GM12878 (cell line): ENCODE measurements at places on chromosomes 7 and 10. TPM values are rescaled to one million over a fixed set of nuclear protein-coding genes. Genes with fewer than 3 reads are reported as not detected.
A peak's percentile ranks its signal among the peaks of the same experiment; 100 is the strongest.

Gene LAMB4
- polyA plus RNA-seq, result not detected in 2 replicates

- no peak for DNase-seq
These were observed 3.1 kb upstream of the MRC1 start for GRCh38 chr10:17805921-17806577.

Gene TLX1
- not detected in 2 replicates for polyA plus RNA-seq

DNA sequence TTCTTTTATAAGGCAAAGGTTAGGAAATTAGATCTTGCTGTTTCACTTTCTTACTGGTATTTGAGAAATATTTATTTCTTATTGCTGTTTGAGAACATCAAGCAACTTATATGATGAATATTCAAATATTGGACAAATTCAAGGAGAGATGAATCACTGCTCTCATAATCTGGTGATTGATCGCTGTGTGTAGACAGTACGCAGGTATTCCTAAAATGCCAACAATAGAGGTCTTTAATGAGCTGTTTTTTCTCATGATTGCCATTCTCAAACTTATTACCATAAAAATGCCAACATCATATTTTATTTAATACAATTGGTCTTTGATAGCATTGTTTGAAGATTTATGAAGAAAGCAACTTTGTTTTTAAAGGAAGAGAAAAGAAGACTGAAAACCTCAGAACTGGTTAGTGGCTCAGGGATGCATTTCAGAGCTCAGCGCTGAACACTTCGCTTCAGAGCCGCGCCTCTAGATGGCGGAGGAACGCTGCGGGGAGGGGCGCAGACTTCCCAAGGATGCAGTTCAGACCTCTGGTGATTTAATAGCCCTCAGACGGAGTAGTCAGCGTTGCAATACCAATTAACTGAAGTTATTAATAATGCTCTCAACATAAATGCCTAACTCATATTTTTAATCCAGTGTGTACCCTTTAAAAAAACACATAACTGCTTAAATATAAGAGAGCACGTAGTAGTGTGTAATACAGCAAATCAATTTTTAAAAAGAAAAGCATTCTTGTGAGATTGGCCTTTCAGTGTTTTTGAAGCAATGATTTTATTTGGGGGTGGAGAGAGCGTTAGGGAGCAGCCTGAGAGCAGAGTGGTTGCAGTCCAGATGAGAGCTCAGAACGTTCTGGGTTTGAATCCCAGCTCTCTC lies 38.5 kb upstream of the STEAP4 start:
- no peak for DNase-seq

- DNase-seq, result no peak
These were observed 2.1 kb downstream of the FAM20C start for GRCh38 chr7:194252-195009.

Gene LLCFC1
- not detected in 2 replicates for polyA plus RNA-seq

- no peak for DNase-seq
These were observed 42.8 kb upstream of the FIGNL1 start for GRCh38 chr7:50492770-50493519.

Gene PAOX
- polyA plus RNA-seq, result 22.2 and 26.7 TPM in 2 replicates

- peak; percentile 27 for DNase-seq
These were observed 88.0 kb downstream of the PLXDC2 start for GRCh38 chr10:19904202-19904661.

DNA sequence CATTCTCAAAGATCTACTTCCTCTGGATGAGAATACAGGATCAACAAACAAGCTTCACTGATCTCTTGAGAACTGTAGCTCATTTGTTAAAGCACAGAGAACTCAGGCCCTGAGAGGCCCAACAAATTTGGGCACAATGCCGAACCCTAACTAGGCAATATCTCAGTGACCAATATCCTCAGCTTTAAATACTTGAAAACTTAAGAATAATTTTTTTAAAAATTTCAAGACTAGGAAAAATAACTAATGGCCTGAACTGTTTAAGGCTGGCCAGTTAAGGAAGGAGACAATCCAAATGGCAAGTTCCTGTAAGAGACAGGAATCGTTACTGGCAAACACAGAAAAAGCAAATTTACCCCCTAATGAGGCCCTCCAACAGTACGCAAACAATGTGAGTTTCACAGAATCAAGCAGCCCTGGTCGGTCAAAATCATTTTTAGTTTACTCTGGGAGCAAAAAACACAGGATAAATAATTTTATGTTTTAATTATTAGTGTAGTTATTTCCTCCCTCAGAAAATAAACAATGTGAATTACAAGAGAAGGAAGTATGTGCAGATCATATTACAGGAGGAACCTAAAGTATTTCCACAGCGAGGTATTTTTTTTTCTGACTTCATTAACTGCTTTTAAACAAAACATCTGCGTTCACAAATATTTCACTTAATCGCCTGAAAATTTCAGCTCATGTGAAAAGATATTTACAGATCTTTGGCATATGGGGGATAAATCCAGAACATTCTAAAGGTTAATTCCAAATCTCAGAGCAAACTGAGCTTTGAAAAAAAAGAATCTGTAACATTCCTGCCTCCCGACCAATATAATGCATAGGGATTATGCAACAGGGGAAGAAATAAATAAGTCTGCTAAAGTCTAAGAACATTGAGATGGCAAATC lies 39.5 kb downstream of the NT5C2 start:
- DNase-seq, result no peak

DNA sequence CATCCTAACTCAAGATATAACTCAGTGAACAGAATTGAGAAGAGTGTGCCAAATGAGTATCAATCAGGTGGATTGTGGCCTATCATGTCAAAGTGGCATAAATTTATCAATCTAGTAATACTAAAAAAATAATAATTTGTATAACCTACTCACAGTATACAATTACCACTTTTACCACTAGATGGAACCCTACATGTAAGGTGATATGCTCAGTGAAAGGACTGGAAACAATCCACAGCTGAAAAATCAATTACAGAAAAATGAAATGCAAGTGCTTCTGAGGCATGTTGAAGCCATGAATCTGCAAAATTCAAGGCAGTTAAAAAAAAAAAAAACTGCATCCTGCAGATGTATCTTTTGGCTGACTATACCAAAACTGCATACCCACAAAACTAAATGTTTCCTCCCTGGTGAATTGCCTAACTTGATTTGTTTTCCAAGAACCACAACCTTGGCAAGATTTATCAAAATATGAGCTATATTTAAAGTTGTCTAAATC lies 13.9 kb downstream of the ARHGAP19 start:
- no peak for DNase-seq

DNA sequence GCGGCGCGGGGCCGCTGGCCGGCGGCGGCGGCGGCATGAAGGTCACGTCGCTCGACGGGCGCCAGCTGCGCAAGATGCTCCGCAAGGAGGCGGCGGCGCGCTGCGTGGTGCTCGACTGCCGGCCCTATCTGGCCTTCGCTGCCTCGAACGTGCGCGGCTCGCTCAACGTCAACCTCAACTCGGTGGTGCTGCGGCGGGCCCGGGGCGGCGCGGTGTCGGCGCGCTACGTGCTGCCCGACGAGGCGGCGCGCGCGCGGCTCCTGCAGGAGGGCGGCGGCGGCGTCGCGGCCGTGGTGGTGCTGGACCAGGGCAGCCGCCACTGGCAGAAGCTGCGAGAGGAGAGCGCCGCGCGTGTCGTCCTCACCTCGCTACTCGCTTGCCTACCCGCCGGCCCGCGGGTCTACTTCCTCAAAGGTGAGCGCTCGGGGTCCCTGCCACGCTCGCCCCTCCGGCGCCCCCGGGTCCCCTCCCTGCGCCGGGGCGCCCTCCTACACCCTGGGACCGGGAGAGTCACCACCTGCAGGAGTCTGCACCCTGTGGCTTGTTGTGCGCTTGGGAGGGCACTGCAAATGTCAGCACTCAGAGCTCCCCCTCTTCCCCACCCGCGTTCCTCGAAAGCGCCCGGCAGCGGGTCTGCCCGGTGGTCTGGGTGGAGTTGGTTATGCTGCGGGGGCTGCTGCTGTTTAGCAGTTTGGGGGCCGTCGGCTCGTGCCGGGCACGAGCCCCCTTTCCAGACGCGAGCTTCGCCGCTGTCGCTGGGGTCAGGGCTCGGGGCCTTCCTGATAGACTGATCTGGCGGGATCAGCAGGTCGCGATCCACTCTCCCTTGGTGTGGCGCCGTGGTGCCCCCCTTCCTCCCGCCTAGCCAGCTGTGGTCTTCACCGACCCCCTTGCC lies 627 bp downstream of the DUSP5 start:
- no peak for DNase-seq

Gene CFAP70
- polyA plus RNA-seq, result 0.32 and 0.43 TPM in 2 replicates

DNA sequence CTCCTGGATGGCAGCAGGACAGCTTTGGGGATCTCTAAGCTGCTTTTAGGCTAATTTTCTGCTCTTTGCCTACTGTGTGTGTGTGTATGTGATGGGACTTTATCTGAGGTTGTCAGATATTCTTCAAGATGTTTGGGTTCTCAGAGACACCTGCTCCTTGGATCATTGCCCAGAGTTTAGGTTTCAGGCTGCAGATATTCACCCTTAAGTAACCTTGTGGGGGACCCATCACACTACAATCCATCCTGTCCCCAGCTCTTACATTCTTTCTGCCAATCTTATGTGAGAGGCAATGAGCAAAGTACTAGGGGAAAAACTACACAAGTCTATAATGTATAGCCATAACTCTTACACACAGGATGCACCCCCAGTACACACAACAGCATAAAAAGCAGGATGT lies 263.0 kb upstream of the ZWINT start:
- DNase-seq, result no peak

- no peak for DNase-seq
These were observed 208.5 kb downstream of the EXOC4 start for GRCh38 chr7:133461421-133461820.

DNA sequence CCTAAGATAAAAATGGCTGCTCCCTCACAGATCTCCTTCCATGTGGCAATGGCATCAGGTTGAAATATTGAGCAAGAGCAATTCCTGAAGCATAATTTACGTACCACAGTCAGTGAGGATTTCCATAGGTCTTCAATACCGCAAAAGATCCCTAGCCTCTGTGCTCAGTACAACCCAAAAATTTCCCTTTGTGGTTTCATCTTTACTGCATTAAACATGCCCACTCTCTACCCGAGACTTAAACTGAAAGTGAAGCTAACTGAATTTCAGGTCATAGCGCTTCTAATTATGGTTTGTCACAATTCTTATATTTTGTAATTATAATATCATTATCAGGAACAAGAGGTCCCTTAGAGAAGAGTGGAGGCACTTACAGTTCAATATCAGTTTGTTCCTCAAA lies 1071.1 kb downstream of the XPNPEP1 start:
- DNase-seq, result peak; percentile 57

DNA sequence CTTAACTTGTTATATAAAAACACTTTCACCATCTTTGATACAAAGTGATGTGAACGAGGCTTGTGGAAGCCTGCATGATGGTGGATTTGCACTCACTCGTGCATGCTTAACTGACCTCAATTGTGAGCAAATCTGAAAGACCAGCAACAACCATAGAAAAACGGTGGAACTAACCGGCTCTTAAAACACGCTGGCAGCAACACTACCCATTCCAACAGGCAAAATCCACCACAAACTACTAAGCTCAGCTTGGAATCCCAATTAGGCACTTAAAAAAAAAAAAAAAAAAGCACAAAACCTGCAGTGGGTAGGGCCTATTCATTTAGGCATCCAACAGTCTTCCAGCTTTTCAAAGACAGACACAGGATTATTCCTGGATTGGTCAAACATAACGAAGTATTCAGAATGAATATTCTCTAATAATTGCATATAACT lies 1.8 kb downstream of the GDI2 start:
- DNase-seq, result no peak

DNA sequence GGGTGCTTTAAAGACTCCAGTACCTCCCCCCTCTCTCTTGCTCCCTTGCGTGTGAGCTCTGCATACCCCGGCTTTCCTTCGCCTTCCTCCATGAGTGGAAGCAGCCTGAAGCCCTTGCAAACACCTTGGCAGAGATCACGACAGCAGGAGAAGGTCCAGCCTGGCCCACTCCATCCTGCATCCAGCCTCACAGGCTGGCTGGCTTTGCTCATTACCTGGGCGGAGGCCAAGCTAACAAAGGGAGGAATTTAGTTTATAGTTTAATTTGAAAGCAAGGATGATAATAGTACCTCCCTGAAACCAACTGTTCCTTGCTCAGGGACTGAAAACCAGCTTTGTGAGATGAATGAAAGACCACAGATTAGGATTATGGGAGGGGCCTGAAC lies 99.4 kb downstream of the PRKAG2 start:
- DNase-seq, result no peak

- no peak for DNase-seq
These were observed 8.9 kb downstream of the ANKMY2 start for GRCh38 chr7:16636555-16637101.

DNA sequence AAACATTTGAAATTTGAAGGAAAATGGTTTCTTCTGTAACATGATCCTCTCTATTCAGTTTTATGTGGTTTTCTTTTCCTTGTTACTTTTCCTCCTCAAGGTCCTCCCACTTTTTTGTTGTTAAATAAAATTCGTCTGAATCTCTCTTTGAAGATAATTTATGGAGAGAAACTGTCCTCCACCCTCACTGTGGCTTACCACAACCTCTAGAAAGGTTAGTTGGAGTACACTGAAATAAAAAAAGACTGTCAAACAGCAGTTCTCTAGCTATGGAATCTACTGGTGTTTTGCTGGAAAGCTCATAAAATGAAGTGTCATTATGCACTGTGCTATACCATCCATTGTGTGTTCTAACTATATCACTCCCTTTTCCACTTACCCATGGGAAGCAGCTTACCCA lies 189.4 kb downstream of the HDAC9 start:
- no peak for DNase-seq

GRCh38 chr10:120260456-120260855 lies 196.6 kb upstream of the PLPP4 start:
- DNase-seq, result no peak

Gene RFC2
- polyA plus RNA-seq, result 129 and 135 TPM in 2 replicates

- no peak for DNase-seq
These were observed 65.0 kb downstream of the PIP4K2A start for GRCh38 chr10:22649390-22649841.

GRCh38 chr10:71998840-71999194 lies 34.6 kb downstream of the CHST3 start:
- no peak for DNase-seq
